ENCODE measurements at places on chromosomes 16 and 17.

- DNase-seq, result no peak
These were observed 164.4 kb upstream of the CIBAR2 start for GRCh38 chr16:85276721-85277120.

GRCh38 chr17:34511931-34512330 is 67.5 kb upstream of the TMEM132E start:
- DNase-seq, result no peak

DNA sequence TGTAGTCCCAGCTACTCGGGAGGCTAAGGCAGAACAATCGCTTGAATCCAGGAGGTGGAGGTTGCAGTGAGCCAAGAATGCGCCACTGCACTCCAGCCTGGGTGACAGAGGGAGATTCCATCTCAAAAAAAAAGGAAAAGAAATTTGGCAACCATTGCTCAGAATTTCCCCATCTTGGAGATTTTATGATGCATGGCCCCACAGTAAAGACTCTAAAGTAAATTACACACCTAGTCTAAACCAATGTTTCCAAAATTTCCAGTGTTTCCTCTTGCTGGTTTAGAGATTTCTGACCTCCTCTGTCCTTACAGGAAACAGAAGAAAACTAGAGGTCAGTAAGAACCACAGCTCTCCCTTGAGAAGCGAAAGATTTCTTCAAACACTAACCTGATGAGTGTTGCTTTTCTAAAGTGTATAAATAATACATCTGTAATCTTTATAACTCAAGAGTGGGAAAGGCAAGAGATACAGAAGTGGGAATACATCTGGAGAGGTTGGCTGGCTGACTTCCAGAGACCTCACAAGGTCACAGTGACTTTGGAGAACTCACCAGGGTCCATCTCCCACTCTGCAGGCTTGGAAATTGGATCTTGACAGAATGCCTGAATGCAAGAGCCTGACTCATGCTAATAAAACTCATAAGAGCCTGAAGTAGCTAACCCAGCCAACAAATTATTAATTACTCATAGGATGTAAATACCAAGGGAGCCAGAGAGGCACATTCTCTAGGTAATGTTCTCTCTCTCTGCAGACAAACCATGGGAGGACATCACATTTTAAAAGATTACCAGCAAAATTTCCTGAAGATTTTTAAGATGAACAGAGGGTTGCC is 8.8 kb downstream of the ADAT1 start:
- no peak for DNase-seq

- no peak for DNase-seq
These were observed 43.9 kb downstream of the TSC2 start for GRCh38 chr16:2091547-2092255.
